ENCODE measurements at places on chromosomes 11 and 22.

DNA sequence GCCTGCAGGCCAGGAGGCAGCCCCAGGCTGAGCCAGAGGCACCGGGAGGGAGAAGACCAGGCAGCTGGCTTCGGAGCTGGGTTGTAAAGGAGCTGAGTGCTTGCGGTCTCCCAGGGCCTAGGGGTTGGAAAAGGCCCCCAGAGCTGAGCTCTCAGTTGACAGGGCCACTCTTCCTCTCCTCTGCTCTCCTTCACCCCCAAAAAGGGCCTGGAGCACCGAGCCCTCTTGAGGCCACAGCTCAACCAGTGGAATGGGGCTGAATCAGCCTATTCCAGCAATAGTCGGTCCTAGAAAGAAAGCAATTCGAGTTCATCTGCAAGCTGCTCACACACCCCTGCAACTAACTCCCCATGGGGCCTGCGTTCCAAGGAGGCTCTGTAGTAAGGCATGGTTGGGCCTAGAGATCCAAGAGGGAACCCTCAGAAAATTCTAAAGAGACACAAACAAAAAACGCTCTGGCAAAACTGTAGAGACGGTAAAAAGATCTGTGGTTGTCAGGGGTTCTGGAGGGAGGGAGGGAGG, 205.0 kb downstream of the BUD13 start:
- DNase-seq = no peak

DNA sequence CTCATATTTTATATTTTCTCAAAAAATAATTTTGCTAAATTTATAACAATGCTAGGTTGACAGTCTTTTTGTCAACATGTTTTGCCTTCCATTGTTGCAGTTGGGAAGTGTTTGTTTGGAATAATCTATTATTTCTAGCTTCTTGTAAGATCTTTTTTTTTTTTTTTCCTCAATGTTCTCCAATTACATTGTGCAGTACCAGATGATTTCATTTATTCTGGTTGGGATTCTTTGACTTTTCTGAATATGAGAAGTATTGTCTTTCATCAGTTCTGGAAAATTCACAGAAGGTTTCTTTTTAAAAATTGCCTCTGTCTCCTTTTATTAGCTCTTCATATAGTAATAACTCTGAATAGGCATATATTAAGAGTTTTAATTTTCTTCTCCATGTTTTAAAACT, 245.4 kb downstream of the DYNC2H1 start:
- DNase-seq = no peak

GRCh38 chr11:76160856-76161255, 45.4 kb downstream of the WNT11 start:
- DNase-seq = no peak

- DNase-seq = no peak
Observed at GRCh38 chr11:66116576-66117361, 46.7 kb downstream of the PACS1 start.

DNA sequence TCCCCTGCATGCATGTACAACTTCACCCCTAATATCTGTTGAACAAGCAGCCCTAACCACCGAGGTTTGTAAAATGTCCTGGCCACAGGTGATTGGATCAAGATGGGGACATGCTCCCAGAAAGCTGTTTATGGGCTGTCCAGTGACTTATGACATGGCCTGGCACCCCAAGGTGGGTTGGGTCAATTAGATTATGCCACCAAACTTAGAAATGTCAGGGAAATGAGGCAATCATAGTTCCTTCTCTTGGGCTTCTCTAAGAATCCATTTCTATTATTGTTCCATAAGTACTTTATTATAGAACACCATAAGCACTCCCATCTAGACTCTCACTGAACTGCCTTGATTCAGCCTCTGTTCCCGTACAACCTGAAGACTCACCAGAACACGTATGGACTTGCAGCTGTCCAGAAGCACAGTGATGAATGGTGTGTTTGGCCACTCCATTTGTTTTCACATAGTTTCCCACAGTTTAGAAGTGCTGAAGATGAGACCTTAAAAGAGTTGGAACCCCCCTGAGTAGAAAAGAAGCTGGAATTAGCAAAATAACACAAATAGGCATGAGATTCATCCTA, 45.5 kb upstream of the OLFML1 start:
- no peak for DNase-seq

DNA sequence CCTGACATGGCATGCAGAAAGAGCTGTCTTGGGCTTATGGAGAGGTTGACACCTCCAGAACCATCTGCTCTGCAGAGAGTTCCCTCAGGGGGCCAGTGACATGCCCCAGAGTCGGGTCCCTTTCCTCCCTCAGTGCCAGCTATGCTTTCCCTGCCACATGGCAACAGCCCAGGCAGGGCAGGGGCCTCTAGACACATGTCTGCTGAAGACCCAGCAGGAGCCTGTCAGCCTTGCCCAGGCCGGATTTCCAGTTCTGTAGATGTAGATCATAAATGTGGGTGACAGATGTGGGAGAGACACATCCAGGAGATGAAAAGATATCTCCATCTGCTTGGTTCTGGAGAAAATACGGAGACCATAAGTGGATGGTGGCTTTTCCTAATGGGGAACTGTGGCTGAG, 25.5 kb downstream of the NAV2 start:
- no peak for DNase-seq

DNA sequence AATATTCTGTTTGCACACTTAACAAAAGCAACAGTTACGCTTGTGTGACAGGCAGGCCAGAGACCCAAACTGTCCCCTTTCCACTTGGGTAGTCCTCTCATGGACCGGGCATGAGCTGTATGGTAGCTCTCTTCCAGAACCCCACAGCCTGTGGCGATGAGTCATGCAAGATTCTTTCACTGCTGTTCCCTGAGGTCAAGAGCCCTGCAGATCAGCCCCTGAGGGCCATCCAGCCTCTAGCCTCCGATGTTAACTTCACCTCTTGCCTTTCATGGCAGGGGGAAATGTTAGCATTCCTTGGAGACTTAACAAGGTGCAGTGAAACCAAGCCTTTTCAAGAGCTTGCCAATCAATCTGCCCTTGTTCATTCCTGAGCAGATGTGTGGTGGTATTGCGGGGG, 63.2 kb upstream of the DEUP1 start:
- DNase-seq = no peak

DNA sequence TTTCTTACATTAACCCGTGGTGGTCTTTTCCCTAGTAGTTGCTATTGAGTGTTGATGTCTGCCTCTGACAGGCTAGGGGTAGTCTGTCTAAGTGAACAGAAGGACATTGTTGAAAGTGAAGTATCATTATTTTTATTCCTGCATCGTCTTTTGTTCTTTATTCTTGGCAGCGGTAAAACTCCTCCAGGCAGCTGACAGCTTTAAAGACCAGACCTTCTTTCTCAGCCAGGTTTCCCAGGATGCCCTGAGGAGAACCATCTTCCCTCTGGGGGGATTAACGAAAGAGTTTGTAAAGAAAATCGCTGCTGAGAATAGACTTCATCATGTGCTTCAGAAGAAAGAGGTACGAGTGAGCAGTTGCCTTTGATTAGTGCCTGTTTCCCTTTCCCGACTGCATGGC, 14.6 kb downstream of the TRMU start:
- DNase-seq = no peak

- peak; percentile 98 for DNase-seq
Observed at GRCh38 chr11:114162719-114163123, 103.2 kb downstream of the ZBTB16 start.

DNA sequence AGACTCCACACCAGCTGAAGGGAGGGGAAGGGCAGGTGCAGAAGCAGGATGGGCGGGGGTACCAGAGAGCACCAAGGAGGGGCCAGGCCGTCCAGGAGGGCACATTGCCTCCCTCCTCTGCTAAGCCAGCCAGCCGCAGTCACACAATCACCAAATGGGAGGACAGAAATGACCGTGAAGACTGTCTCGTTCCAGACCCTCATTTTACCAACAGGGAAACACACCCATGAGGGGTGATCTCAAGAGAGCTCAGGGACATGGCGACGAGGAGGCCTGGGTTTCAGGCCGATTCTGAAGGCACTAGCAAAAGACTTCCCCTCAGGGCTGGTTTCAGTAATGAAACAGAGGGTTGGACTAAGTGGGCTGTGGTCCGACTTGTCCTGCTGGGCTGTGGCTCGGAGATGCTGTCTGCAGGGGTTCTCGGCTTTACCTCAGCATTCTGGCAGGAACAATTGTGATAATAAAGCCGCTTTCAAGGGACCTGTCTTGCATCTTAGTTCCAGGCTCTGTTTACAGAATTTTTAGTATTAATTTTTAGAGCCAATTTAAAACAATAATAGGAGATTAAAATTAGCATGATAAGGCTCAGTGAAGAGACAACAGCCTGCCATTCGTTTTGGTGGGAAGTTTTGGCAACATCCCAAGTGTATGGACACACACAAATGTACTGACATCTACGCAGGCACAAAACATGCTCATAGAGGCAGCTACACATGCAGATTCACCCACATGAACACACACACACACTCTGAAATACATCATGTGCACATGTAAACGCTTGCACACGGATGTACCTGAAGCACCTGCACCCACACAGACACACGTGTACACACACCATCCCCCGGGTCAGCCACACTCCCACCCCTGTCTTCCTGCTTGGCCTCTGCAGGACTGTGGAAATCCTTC, 2.0 kb upstream of the B3GAT1 start:
- DNase-seq = no peak

DNA sequence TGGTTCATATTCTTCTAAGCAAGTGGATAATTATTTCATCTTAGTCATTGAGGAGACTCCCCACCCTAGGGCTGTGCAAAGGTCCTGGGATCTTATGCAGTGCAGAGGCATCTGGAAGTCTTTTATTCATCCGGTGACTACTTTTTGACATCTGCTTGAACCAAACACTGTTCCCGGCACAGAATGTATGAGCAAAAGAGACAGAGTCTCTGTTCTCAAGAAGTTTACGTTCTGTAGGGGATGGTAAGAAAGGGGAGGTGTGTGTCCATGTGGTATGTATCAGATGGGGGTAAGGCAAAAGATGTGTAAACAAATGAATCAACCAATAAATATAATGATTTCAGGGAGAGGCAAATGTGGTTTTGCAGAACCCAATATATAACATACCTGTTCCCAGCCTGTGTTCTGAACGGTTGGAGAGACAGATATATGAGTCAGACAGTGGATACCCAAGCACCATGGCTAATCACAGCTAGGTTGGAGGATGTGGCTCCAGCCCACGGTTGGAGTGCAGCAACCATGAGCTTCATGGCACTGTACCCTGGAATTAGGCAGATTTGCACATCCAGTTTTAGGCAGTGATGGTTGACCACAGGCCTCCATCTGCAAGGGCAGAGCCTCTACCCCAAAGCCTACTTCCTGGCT, 75.1 kb upstream of the CADM1 start:
- DNase-seq = no peak

DNA sequence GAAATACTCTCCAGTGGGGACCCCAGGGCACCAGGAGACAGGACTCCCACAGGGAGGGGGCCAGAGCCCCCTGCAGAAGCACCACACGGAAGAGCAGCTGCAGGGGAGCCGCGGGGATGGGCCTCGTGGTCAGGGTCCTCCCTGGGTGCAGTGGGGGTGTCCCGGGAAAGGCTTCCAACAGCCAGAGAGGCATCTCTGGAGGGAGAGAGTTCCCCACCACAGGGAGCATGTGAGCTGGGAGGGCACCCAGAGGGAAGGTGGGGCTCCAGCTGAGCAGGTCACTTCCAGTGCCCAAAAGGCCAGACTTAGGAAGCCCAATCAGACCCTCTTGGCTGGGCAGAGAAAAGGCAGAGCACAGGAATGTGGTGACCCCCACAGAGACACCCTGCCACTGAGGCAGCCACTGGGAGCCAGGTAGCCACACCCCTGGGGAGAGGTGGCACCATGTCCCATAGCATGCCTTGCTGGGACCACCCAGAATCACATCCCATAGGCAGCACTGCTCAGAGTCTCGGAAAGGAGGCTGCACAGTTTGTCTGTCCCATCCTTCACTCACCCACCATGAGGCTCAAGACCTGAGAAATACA, 49.9 kb upstream of the LMO1 start:
- DNase-seq = no peak

GRCh38 chr22:25728071-25728470, 13.9 kb upstream of the MYO18B start:
- DNase-seq = no peak

DNA sequence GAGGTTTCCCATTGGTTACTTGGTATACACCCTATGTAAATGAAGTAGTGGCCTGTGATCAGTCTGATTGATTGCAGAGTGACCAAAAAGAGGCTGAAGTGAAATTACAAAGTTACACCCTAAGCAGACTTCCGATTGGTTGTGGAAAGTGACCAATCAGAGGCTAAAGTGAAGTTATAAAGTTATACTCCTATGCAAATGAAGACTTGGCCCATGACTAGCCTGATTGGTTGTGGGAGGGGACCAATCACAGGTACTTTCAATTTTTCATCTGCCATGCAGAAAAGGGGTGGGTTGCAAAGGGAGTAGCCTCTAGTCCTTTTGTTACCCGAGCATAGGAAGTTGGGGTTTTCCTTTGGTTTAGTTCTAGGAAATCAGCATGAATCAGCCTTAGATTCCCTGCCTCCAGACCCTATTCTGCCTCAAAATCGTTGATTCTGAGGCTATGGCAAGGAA, 18.1 kb upstream of the CSTF3 start:
- peak; percentile 52 for DNase-seq

GRCh38 chr22:25219948-25220442, 556 bp downstream of the CRYBB2 start:
- no peak for DNase-seq

GRCh38 chr22:27474711-27475547, 326.6 kb downstream of the MN1 start:
- DNase-seq = no peak

DNA sequence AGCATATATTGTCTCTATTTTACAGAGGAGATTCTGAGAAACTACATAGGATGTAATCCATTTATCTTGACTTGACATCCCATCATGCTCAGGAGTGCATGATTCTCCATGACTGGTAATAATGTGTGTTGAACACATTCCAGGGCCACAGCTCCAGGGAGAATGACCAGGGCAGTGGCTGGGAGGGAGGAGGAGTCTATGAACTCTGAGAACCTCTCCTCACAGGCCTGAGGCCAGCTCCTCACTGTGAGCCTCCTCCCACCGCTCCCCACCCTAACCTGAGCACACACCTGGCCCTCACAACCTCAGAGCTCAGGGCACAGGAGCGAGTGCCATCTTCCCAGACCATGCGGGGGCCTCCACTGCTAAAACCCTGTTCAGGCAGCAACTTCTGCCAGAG, 8.0 kb upstream of the ACRV1 start:
- no peak for DNase-seq

GRCh38 chr22:49244466-49245420, 582.9 kb downstream of the BRD1 start:
- DNase-seq = no peak

- DNase-seq = no peak
Observed at GRCh38 chr11:13970986-13971385, 8.5 kb downstream of the SPON1 start.

DNA sequence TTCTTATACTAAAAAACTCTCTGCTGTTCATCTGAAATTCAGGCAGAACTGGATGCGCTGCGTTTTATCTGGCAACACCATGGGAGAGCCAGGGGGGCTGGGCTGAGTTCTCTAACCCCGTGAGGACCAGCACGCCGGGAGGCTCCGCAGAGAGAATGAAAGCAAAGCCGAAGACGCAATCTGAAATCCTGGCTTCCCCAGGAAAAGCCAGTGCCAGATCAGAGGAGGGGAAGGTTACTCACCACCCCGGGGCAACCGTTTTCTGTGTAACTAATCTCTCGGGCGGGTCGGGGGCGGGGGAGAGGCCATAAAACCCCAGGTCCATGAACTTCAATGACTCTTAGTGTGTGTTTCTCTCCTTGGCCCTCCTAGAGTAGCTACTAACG, 99.4 kb downstream of the SHANK2 start:
- no peak for DNase-seq

Data from glomerular endothelial cell (primary cell).